ENCODE measurements at places on chromosomes 6 and 20.

- DNase-seq, result no peak
Measured at GRCh38 chr6:166360243-166361076, 18.1 kb upstream of the SFT2D1 start.

GRCh38 chr6:169862043-169862891 is 110.8 kb downstream of the ERMARD start:
- DNase-seq, result no peak

GRCh38 chr6:5968817-5969734 is 37.6 kb downstream of the NRN1 start:
- no peak for DNase-seq

DNA sequence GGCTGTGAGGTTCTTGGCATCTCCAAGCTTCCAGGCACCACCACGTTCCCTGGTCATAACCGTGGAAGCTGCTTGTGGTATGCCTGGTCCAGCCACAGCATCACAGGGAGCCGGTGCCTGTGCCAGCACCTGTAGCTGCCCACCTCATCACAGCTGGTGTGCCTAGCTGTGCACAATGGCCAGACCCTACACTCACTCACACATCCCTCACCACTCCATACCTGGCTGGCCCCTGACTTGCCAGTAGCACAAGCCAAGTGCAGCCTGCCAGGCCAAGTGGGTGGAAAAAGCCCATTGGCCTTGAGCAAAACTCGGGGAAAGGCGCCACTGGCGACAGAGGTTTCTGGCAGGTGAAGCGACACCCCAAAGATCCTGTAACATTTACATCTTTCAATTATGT is 192.3 kb upstream of the MANEA start:
- no peak for DNase-seq

Measured in AG08396 (cell line).